ENCODE measurements at places on chromosomes 7 and 10. TPM values are rescaled to one million over a fixed set of nuclear protein-coding genes. Genes with fewer than 3 reads are reported as not detected.

- no peak overlapping the region for H3K4me3 ChIP-seq
- DNase-seq = no peak
Measured at GRCh38 chr7:110675383-110676103, 415.4 kb upstream of the LRRN3 start.

- H3K27ac ChIP-seq = no peak overlapping the region
- no peak for DNase-seq
- no peaks in the 10 kb centered on the region for H3K36me3 ChIP-seq
Measured at GRCh38 chr7:118429141-118429540, 204.6 kb downstream of the ANKRD7 start.

DNA sequence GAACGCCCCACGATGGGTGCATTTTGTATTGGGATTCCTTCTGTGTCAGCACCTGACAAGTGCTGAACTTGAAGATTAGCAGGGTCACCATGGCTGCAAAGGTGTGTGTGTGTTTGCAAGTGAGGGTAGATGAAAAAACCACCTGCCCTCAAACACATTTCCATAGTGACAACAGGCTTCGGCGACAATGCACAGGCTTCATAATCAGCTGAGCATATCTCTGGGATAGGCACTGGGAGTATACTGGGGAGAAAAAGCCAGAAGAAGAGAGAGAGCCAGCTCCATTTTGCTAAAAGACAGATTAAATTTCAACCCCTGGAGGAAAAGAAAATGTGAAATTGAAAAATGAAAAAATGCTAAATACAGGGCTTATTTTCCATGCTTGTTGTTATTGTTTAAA, 656.1 kb downstream of the INHBA start:
- H3K4me1 ChIP-seq = no peaks in the 10 kb centered on the region
- H3K27ac ChIP-seq = no peak overlapping the region
- H3K27me3 ChIP-seq = no peaks in the 10 kb centered on the region
- DNase-seq = no peak
- no peaks in the 10 kb centered on the region for H3K36me3 ChIP-seq

GRCh38 chr7:52961084-52961483, 74.3 kb upstream of the POM121L12 start:
- H3K4me3 ChIP-seq = no peak overlapping the region
- H3K4me1 ChIP-seq = no peaks in the 10 kb centered on the region
- no peaks in the 10 kb centered on the region for H3K27me3 ChIP-seq

GRCh38 chr10:89362929-89363328, 14.9 kb upstream of the IFIT1B start:
- DNase-seq = no peak
- H3K4me3 ChIP-seq = no peak overlapping the region
- H3K27ac ChIP-seq = peak overlapping the region; percentile 71
- H3K36me3 ChIP-seq = no peaks in the 10 kb centered on the region
- no peaks in the 10 kb centered on the region for H3K27me3 ChIP-seq
- H3K4me1 ChIP-seq = peaks cover 4% of the 10 kb centered on the region

- H3K27ac ChIP-seq = no peak overlapping the region
- H3K4me3 ChIP-seq = no peak overlapping the region
- H3K4me1 ChIP-seq = no peaks in the 10 kb centered on the region
- H3K27me3 ChIP-seq = no peaks in the 10 kb centered on the region
- DNase-seq = no peak
Measured at GRCh38 chr10:123301077-123301857, 147.1 kb downstream of the BUB3 start.

DNA sequence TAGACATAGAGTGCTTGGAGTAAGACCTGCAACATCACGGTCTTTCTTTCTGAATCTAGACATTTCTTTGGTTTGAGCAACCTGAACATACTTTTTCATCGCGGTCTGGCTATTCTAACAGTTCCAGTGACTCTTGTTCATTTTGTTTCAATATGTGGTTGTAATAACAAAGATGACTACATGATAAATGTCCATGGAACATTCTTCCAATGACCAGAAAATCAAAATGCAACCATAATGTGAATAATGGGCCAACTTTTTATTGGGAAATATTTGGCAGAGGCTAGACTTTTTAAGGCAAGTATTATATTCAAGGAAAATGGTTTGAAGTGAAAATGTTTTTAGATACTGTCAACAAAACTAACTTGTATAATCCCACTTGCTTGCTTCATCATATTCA, 282.5 kb downstream of the INHBA start:
- DNase-seq = no peak
- H3K4me3 ChIP-seq = no peak overlapping the region
- H3K4me1 ChIP-seq = no peaks in the 10 kb centered on the region
- H3K36me3 ChIP-seq = no peaks in the 10 kb centered on the region
- H3K27ac ChIP-seq = no peak overlapping the region
- H3K27me3 ChIP-seq = no peaks in the 10 kb centered on the region

- H3K27ac ChIP-seq = no peak overlapping the region
- H3K36me3 ChIP-seq = no peaks in the 10 kb centered on the region
- no peak overlapping the region for H3K4me3 ChIP-seq
- no peaks in the 10 kb centered on the region for H3K4me1 ChIP-seq
Measured at GRCh38 chr7:35983626-35984025, 169.4 kb upstream of the EEPD1 start.

DNA sequence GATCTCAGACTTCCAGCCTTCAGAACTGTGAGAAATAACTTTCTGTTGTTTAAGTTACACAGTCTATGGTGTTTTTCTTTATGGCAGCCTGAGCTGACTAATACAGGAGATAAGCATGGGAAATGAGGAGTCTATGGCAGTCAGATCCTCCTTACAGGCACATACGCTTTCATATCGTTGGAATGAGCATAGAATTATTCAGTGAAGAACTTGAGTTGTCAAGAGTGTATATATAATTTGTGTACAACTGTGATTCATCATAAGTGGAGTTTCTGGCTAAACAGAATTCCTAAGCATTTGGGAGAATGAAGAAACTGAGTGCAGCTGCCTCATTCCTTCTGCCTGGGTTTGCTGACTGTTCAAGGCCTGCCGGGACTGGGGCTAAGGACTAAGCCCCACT, 516.7 kb downstream of the ADRA2A start:
- peaks cover 3% of the 10 kb centered on the region for H3K4me1 ChIP-seq
- H3K27me3 ChIP-seq = no peaks in the 10 kb centered on the region
- no peak for DNase-seq
- H3K36me3 ChIP-seq = no peaks in the 10 kb centered on the region
- H3K27ac ChIP-seq = no peak overlapping the region

GRCh38 chr7:120960714-120961113, 10.1 kb downstream of the ING3 start:
- H3K36me3 ChIP-seq = peaks cover 71% of the 10 kb centered on the region
- H3K27ac ChIP-seq = no peak overlapping the region
- H3K4me3 ChIP-seq = no peak overlapping the region
- no peaks in the 10 kb centered on the region for H3K27me3 ChIP-seq
- DNase-seq = no peak

SPDYE2B gene
- total RNA-seq = not detected

ASAH2 gene
- 1.4 TPM for total RNA-seq

LIPK gene
- total RNA-seq = not detected

CUBN gene
- 12.1 TPM for total RNA-seq
